ENCODE measurements at places on chromosomes 3 and 15. TPM values are rescaled to one million over a fixed set of nuclear protein-coding genes. Genes with fewer than 3 reads are reported as not detected.

The RAB6B gene
- 43.2 TPM for total RNA-seq

GRCh38 chr3:160129459-160130061 is 95.7 kb upstream of the C3orf80 start:
- no peak for DNase-seq

- DNase-seq, result no peak
Observed at GRCh38 chr15:37245358-37245757, 145.0 kb upstream of the MEIS2 start.

DNA sequence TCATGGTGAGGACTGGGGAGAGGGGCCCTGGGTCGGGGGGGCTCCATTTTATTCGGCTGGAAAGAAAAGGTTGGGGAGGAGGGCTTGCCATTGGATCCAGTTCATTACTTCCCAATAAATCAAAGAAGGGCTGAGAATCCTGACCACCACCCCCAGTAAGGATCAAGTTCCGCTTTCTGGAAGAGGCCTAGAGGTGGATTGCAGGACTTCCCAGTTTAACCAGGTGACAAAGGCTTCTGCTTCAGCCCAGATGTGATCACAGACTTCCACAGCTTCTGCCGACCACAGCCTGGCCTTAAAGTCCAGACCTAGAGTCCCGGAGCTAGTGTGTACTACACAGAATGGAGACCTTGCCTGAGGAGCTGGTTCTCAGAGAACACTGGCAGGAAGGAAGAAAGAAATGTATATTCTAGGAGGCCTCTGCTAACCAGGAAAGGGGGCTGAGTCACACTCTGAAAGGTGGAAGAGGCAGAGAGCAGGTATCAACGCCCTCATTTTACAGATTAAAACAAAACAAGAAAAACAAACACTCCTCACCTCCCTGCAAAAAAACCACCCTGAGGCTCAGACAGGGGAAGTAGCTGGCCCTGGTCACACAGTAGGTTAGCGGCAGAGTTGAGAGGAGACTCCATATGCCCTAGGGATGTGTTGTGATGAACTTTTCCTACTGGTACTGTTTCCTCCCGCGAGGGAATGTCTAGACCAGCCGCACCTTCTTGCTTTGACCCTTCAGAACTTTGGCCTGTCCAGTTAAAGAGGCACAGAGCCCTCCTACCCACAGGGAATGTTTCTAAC is 1.1 kb upstream of the CEMIP start:
- no peak for DNase-seq

DNA sequence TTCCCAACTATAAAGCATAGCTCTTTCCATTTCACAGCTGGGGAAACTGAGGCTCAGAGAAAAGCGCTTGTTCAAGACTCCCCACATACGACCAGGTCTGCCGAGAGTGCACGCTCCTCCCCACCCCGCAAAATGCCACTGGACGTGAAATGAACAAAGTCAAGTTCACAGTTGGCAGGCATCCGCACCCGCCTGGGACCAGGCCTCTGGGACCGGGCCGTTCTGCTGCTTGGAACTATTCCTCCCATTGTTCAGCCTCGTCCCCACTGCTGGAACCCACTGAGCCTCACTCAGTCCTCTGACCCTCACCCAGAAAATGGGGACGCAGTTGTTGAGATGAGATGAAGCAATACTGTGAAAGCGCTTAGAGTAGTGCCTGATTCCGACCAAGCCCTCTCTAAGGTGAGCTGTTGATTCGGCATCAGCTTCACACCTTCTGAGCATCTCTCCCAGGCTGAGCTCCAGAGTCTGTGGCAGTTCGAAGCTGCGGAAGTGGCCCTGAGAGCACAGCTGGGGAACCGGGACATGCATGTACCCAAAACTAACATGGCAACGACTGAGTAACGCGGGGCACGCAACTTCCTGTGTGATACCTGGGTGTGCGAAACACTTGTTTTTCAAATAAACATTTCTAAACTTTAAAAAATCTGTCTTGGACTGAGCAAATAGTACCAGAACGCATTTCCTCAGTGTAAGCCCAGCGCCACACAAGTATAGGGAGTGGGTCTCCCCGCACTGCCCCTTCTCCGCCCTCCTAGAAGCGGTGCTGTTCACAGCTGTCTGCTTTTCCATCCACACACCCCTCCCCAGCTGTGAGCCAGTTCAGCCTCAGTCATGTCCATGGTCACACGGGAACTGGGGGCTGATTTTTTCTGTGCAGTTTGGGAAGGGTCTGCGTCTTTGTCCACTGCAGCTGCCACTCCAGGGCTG is 93.4 kb downstream of the CHSY1 start:
- no peak for DNase-seq

Data from frontal cortex (tissue), 4 donors.